ENCODE measurements at places on chromosomes 6 and 20.

DNA sequence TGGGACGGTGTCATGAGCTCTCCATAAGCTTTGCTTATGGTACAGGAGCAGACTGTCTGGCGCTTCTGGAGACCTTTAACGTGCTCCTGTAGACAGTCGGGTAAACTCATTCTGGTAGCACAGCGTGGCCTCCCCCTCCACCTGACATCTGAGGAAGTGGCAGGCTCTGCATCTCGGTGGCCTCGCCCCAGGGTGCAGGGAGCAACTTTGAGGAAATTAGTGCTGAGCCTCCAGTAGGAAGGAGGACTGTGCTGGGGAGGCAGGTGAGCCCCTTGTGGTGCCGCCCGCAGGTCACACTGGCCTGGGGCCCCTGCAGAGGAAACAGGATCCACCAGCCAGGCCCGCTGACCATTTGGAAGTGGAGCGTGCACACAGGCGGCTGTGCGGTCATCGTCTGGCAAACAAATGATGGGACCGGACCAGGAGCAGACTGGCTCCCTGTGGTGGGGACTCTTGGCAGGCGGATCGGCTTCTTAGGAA is 57.9 kb downstream of the SYNJ2 start:
- no peak for DNase-seq

DNA sequence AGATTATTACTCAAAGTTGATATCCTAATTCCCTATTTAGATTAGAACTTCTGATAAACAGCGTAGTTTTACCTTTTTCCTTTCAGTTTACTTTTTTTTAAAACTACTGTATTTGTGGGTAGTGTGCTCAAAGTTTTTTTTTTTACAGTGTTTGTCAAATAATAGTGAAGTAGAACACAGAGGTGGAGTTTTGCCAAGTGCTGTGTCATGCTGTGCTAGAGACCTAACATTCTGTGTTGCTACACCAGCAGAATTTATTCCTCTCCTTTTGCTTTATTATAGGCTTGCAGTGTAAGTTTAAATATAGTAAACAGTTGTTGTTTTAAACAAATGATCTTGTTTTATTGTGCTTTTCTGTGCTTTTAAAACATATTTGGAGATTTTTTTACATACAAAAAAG is 125.4 kb downstream of the HIVEP1 start:
- no peak for DNase-seq

DNA sequence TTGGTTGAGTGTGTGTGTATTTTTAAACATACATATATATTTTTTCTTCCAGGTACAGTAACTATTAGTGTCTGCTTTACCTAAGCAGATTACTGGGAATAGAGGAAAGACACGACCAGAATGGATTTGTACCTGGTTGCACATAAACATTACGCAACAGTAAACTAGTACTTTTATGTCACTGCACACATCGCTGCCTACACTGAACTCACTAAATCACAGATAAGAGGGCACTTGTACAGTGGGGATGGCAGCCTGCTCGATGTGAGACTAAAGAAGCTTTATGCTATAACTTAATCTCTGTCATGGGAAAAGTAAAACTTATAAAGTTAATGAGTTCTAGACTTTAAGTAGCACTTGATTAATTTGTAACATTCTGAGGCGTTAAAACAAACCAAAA is 89.5 kb upstream of the SIM1 start:
- no peak for DNase-seq

DNA sequence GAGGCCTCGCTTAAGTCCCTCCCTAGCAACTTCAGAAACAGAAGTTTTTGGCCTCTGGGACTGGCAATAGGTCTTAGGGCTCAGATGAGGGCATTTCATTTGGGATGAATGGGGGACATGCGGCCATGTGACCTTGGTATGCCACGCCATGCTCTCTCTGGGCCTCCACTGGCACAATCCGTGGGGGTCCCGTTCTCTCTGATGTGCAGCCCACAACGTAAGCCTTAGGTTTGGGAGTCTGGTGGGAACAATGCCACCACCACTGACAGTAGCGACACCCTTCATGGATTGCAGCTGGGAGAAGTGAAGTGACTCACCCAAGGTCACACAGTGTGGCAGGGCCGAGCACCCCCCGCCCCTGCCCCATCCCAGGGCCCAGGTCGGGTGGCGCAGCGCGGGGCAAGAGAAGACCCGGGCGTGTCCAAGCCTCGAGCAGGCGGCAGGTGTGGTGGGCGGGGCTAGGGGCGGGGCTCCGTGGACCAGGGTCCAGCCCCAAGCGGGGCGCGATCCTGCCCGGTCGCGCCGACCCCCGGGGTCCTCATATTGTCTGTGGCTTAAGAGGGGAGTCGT is 864 bp upstream of the CEBPB start:
- peak; percentile 22 for DNase-seq

GRCh38 chr20:10076126-10077080 is 41.6 kb downstream of the ANKEF1 start:
- no peak for DNase-seq

- DNase-seq = no peak
Measured at GRCh38 chr6:44918671-44919296, 409.3 kb upstream of the RUNX2 start.

DNA sequence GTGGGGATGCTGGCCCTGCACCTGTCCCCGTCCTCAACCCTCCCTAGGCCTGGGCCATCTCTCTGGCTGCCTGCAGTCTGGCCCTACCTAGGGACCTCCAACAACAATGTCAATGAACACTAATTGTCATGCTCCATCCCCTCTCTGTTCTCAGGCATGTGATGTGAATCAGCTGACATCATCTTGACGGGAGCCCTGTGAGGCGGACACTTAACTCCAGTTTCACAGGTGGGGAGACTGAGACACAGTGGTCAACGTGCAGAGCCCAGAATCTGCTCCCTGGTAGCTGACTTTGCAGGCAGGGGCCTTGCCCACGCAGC is 762 bp upstream of the TCEA2 start:
- no peak for DNase-seq

- DNase-seq = no peak
Measured at GRCh38 chr20:46388937-46389336, 17.5 kb downstream of the ELMO2 start.

DNA sequence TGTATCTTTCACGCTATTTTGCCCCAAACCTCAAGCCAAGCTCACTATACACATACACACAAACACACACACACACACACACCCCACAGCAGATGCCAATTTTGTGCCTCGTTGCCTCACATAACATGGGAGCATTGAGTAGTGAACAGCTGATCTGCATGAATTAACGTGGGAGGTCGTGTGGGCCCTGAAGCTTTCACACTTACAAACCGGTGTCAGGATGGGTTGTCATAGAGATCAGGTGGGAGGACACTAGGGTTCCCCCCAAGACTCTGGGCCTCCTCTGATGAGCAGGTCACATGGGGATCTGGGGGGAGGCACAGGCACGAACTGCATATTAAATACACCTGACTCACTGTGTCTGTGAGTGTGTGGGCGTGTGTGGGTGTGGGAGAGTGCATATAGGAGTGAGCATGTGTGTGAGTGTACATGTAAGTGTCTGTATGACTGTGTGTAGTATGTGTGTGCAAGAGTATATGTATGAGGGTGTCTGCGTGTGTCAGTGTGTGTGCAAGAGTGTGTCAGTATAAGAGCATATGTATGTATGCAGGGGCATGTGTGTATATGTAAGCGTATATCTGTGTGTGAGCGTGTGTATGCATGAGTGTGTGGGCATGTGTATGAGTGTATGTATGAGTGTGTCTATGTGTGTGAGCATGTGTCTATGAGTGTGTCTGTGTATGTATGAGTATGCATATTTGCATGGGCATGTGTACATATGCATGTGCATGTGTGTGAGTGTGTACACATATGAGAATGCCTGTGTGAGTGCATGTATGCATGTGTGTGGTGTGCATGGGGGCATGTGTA is 370.4 kb downstream of the PREX1 start:
- DNase-seq = no peak

- DNase-seq = no peak
Measured at GRCh38 chr6:130559166-130559565, 193.3 kb downstream of the TMEM200A start.

DNA sequence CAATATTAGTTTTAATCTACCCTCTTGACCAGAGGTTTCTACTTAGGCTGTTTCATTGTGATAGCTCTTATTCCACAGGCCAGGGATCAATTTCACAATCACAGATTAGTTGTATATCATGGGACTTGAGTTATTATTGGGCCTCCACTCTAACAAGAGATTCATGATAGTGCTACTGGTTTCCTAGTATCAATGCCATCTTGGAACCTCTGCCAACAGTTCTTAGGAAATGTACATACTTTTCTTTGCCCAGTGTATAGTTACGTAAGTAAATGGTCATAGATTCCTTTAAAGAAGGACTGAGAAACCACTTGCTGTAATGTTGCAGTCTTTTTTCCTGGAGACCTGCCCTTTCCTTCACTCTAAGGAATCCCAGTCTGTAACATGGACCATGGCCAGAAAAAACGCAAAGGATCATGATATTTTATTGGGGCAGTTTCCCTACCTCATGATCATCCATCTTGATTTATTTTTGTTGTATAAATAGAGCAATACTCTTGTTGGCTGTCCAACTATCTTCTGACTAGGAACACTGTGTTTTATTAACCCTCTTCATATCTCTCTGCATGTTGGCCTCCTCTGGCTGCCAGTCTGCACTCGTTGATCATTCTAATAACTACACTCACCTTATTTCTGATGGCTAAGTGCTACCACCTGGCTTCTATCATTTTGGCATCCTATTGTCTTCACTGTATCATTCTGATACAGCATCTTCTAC is 38.0 kb upstream of the VGLL2 start:
- no peak for DNase-seq

Data from CD4-positive, alpha-beta T cell treated with Interleukin-6 at 100 ng/mL for 8 hours (primary cell).